ENCODE measurements at places on chromosomes 7 and 10.

DNA sequence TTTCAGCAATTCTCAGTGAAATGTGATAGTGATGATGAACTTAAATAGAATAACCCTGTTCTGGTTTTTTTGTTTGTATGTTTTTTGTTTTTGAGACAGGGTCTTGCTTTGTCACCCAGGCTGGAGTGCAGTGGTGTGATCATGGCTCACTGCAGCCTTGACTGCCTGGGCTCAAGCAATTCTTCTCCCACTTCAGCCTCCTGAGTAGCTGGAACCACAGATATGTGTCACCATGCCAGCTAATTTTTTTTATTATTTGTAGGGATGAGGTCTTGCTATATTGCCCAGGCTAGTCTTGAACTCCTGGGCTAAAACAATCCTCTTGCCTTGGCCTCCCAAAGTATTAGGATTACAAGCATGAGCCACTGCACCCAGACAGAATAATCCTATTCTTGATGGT is 14.3 kb upstream of the COL17A1 start:
- DNase-seq, result no peak

DNA sequence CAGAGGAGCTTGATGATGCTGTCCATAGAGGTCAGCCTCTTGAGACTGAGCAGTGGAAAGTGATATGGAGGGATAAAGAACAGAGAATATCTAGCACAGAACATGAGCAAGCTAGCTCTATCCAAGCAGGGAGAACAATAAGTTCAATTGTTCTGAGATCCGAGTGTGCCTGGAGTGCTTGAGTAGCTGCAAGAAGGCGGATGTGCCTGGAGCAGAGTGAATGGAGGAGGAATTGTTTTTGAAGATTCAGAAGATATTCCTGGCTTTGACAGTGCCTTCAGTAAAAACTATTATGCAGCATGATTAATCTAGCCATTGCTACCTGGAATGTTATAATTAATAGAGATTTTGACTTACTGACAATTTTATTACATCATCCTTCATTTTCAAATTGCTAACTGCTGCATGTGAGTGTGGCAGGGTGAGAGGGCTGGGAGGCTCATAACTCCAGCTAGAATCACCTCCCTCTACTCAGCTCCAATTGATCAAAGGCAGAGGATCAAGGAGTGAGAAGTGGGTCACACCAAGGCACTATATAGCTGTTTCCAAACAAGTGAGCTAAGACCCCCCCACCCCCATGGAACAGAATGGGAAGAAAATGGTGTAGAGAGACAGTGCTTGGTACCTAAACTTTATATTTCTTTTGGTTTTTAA is 302.8 kb downstream of the ADRA2A start:
- no peak for DNase-seq

GRCh38 chr10:9069136-9069535 is 1014.6 kb downstream of the GATA3 start:
- DNase-seq, result no peak

GRCh38 chr10:117610321-117610720 is 67.8 kb downstream of the EMX2 start:
- DNase-seq, result no peak

DNA sequence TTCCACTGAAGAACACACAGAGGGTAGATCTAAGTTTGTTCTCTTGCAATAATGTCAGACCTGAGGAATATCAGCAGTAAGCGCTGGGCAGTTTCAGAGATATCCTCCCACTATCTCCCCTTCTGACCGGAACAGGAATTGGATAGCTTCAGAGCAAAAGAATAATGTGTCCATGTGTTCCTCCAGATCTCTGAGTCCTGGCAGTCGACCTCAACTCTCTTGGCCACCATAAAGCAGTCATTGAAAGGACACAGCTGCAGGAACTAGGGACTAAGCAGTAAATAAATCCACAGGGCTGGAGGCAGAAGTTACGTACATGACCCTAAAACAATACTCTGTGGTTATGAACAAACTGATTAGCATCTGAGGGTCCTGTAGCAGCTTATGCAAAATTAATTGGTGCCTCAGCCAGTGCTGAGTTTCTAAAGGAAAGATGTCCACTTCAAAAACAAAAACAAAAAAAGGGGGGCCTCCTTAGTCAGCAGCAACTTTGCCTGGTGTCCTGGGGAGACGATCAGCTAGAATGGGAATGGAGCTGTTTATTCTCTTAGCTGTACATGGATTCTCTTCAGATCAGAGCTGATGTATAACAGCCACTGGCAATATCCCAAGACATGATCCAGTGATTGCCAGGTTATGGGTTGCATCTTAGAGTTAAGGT is 6.4 kb upstream of the PRTFDC1 start:
- no peak for DNase-seq

- DNase-seq, result no peak
These were observed 11.1 kb upstream of the RET start for GRCh38 chr10:43065761-43066160.

GRCh38 chr7:79211724-79212123 is 241.7 kb downstream of the MAGI2 start:
- DNase-seq, result no peak

DNA sequence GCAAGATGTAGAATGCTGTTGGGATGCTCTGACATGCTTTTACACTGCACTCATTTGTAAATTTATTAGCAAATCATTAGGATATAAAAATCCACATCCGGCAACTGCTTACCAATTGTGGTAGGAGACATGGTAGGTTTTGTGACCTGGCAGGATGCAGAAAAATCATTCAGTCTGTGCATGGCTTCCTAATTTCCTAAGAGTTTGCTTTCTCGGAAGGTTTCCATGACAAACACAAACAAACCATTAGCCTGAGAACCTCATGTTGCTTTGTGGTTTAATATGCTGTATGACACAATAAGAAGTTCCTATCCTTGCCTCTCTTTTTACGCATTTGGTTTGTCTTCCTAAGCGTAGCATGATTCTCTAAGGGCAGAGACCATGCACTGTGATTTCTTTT is 14.7 kb upstream of the LMBR1 start:
- DNase-seq, result no peak

- no peak for DNase-seq
These were observed 603.2 kb downstream of the MAGI2 start for GRCh38 chr7:78850093-78850740.

- DNase-seq, result no peak
These were observed 80.4 kb downstream of the PPP1R3C start for GRCh38 chr10:91552274-91553095.

- no peak for DNase-seq
These were observed 17.8 kb upstream of the UTF1 start for GRCh38 chr10:133211959-133212852.

- DNase-seq, result no peak
These were observed 62.7 kb downstream of the LRRC4 start for GRCh38 chr7:127968547-127968946.

DNA sequence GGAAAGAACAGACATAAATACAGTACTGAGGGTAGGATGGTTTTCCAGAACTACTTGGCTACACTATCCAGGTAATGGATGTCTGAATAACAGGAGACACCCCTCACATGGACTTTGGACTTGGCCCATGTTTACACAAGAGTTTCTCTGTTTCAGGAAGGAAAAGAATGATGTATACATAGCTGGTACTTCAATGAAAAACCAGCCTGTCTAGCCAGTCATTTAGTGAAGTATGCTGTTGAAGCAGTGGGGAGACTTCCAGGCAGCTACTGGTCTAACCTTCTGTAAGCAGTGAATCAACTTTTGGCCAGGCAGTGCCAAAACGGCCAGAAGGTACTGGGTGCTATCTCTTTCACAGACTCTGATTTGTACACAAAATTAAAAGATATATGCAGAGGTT is 135.0 kb downstream of the MBL2 start:
- DNase-seq, result no peak

- DNase-seq, result no peak
These were observed 18.2 kb downstream of the DNAJC12 start for GRCh38 chr10:67819768-67820204.

DNA sequence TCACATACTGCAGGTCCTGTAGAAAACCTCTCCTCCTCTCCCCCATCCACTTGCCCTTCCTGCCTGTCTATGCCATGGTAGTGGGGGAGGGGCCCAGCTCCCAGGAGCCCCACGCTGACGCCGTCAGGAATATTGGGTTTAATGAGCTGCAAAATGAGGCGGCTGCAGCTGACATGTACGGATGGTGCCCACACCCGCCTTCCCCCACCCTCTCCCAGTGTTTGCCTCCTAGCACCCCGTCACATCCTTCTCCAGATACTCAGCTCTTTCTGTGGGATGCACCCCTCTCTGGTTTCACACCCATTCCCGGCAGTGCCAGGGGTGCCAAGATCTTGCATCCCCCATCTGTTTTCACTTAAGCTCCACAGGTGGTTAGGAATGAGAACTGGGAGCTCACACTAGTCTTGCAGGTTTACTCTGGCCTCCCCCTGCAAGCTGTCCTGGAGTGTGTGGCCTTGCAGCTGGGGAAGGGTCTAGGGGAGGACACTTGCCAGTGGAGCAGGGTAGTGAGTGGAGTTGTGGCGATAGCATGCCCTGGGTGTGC is 26.1 kb downstream of the GBX1 start:
- DNase-seq, result no peak

- DNase-seq, result no peak
These were observed 63.7 kb downstream of the PRKG1 start for GRCh38 chr10:51137756-51138529.

DNA sequence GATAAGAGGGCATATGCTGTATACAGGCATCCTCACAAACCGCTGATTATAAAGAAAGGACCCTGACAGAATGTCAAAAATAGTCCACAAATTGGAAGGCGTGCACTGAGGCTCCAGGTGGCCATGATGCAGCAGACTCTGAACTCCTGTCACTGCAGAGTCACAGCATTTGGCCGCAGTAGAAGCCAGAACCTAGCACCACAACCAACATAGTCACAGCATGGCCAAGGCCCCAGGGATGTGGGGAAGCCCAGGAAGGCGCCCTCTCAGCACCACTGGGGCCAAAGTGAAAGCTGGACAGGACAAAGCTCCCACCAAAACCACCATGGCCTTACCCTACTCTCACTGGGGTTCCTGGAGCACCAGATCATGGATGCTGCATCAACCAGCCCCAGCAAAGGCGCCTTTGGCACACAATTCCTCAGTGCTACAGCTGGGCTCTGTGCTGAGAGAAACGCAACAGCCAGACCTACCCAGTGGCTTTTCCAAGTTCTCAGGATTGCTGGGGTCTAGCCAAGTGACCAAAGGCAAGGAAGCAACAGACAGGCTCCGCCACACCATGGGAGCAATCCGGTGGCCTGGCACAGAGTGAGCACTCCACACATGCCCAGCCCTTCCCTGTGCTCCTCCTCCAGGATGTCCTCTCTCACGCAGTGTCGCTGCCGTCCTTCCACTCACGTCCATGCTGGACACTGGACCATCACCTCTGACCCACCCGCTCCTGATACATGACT is 60.2 kb downstream of the STK17A start:
- DNase-seq, result no peak

- DNase-seq, result no peak
These were observed 52.6 kb downstream of the SYPL1 start for GRCh38 chr7:106059556-106059955.

- no peak for DNase-seq
These were observed 29.9 kb upstream of the PDCD4 start for GRCh38 chr10:110841767-110842267.

DNA sequence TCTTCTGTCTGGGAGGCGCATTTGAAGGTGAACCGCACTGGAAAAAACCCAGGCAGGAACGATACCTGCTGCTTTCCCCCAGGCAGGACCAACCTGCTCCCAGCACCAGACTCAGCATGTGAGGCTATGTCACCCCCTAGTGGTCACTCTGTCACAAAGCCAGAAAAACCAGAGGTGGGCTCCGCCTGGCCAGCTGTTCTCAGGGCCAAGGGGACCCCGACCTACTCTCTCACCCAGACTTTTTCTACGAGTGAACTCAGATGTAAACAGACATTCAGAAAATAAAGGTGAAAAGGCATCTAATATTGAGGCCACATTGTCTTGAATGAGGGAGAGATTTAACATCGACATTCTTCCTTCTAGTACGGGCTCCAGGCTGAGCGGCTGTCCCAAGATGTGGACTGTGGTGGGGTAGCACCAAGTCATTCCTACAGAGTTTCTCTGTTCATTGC is 117.3 kb downstream of the PRKAG2 start:
- DNase-seq, result no peak

DNA sequence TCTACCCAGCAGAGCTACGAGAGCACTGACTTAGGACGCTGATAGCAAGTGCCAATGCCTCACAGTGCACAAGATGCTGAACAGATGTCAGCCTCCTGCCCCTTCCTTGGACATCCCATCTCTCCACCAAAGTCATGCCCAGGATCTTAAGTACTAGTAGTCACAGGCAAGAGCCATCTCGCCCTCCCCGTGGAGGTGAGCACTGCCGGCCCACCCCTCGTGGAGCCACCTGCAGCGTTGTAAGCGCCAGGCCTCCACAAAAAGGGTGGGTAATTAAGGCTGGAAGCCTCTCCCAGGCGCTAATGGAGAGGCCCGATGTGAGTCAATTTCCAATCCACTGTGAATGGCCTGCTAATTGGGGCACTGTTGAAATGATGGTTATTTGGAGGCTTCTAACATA is 156.2 kb downstream of the GRID1 start:
- DNase-seq, result no peak

Measured in activated CD8-positive, alpha-beta memory T cell treated with anti-CD3 and anti-CD28 coated beads for 4 hours (primary cell).